ENCODE measurements at places on chromosomes 1 and 21. TPM values are rescaled to one million over a fixed set of nuclear protein-coding genes. Genes with fewer than 3 reads are reported as not detected.

LRRC40 gene
- 41.7 TPM for total RNA-seq

NEK2 gene
- 13.1 TPM for total RNA-seq

MMP23B gene
- total RNA-seq, result 45.6 TPM

DNA sequence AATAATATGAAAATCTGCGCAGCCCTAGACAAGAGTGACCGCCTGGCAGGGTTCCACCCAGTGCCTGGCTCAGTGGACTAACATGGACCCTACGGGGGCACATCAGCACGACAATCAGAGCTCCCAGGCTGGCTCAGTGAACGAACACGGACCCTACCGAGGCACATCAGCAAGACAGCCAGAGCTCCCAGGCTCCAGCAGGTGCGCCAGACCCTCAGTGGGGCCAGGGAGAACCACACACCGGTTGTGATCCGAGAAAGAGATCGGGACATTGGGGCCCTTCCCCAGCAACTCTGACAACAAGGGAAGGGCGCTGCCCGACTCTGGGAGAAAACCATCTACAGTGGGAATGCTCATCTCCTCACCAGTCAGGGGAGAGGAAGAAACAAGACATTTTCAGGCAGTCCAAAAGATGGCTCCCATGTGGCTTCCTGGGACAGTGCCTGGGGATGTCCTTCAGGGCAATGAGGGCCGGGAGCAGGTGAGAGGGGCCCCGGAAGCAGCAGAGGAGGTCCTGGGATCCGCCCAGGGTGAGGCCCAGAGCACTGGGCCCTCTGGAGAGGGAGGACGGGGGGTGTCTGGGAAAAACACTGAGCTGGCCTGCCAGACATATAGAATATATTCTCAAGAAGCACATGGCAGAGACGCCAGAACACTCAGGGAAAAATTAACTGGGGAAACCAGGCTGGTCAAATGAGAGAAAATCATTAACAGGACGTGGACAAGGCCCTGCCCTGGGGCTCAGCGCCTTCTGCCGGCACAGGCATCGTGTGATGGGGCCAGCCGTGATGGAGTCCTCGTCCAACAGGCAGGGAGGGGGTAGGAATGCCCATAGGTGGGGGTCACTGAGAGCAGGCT lies 4.8 kb downstream of the ARHGEF16 start:
- DNase-seq, result no peak

- no peak for DNase-seq
Observed at GRCh38 chr1:230743899-230744298, 3.3 kb upstream of the CAPN9 start.

DNA sequence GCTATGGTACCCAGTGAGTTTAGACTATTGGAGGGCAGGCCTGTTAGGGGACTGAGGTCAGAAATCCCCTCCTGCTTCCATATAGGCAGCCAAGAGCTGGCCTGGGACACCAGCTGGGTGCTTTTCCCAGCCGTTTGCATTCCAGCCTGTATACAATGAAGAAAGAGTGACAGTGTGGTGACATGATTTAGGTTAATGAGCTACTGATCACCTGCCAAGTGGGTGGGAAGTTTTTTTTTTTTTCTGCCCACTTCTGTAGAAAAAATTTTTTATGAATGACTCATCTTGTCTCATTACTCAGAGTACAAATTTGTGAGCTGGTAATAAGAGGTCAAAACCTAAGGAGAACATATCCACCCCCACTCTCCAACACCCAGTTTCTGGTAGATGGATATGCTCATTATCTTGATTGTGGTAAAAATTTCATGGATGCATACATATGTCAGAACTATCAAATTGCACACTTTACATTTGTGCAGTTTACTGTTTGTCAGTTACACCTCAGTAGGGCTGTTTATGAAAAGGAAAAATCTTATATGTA lies 16.4 kb upstream of the CGN start:
- no peak for DNase-seq

Data from urinary bladder (tissue), 4 donors.